ENCODE measurements at places on chromosomes 12 and 14.

- DNase-seq, result no peak
Observed at GRCh38 chr12:127861406-127861805, 405.6 kb upstream of the TMEM132C start.

- DNase-seq, result no peak
Observed at GRCh38 chr14:99246536-99247097, 25.4 kb downstream of the BCL11B start.

- DNase-seq, result no peak
Observed at GRCh38 chr12:45425426-45425825, 209.5 kb downstream of the ANO6 start.

- no peak for DNase-seq
Observed at GRCh38 chr12:84136862-84137367, 775.7 kb downstream of the SLC6A15 start.

DNA sequence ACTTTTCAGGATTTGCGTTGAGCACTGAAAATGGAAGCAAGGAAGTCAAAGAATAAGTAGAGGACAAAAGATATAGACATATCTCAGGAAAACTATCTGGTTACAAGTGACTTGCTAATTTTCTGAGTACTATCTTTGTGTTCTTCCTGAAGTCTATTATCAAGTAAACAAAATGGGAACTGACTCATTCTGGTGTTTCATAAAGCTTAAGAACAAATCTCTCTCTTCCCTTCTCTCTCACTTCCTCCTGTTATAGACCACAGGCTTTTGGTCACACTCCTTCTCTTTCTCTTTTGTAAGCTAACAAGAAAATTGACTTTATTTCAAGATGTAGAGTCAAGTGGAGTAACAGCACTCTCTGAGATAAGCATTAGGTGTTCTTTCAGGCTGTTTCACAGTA is 406.6 kb upstream of the SYT1 start:
- DNase-seq, result no peak

DNA sequence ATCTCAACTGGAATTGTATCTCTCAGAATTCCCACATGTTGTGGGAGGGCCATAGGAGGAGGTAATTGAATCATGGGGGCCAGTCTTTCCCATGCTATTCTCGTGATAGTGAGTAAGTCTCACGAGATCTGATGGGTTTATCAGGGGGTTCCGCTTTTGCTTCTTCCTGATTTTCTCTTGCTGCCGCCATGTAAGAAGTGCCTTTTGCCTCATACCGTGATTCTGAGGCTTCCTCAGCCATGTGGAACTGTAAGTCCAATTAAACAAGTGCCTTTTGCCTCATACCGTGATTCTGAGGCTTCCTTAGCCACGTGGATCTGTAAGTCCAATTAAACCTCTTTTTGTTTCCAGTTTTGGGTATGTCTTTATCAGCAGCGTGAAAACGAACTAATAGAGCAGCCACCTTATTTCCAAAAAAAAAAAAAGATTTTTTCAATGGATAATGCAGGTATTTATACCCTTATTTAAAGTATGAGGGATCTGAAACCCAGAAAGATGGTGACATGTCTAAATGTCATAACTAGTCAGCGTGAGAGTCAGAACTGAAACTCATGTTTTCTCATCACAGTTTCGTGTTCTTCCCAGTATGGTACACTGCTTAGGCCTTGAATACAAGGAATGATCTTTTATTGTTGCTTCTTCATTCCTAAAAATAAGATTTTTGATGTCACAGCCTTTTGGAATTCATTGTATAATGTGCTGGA is 89.6 kb downstream of the ERC1 start:
- DNase-seq, result no peak

- no peak for DNase-seq
Observed at GRCh38 chr12:120703311-120703942, 6.8 kb upstream of the UNC119B start.

Data from DMS153 (cell line).